ENCODE measurements at places on chromosomes 2 and 18. TPM values are rescaled to one million over a fixed set of nuclear protein-coding genes. Genes with fewer than 3 reads are reported as not detected.

Gene WNT10A
- not detected for total RNA-seq

Gene SH3BP4
- 36.9 TPM for total RNA-seq

DNA sequence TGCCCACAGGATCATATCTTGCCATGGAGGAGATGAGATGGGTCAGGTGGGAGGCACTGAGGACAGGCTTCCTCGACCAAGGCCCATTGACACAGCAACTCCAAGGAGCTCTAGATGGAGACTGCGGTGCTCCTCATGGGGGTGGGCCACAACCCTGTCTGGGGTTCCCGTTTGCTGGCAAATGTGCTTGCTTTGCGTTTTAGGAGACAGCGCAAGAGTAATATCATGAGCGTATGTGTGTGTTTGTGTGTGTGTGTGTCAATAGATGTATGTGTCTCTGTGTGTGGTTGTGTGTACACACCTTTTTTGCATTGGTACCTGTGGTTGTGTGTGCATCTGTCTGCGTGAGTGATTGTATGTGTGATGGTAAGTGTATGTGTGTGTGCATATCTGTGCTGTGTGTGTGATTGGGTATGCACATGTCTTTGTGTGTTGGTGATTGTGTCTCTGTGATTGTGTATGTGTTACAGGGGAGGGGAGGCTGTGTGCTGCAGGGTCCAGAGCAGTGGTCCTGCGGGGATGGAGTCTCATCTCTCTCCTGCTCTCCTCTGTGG is 4.4 kb downstream of the FBLN7 start:
- H3K4me3 ChIP-seq = no peak overlapping the region
- H3K36me3 ChIP-seq = no peaks in the 10 kb centered on the region
- no peak for DNase-seq
- H3K4me1 ChIP-seq = peaks cover 4% of the 10 kb centered on the region
- peaks cover 6% of the 10 kb centered on the region for H3K27me3 ChIP-seq
- H3K27ac ChIP-seq = no peak overlapping the region

- no peak overlapping the region for H3K4me3 ChIP-seq
- no peaks in the 10 kb centered on the region for H3K4me1 ChIP-seq
- no peak for DNase-seq
- no peaks in the 10 kb centered on the region for H3K27me3 ChIP-seq
- no peak overlapping the region for H3K27ac ChIP-seq
Observed at GRCh38 chr2:156947261-156947660, 310.2 kb upstream of the GALNT5 start.

DNA sequence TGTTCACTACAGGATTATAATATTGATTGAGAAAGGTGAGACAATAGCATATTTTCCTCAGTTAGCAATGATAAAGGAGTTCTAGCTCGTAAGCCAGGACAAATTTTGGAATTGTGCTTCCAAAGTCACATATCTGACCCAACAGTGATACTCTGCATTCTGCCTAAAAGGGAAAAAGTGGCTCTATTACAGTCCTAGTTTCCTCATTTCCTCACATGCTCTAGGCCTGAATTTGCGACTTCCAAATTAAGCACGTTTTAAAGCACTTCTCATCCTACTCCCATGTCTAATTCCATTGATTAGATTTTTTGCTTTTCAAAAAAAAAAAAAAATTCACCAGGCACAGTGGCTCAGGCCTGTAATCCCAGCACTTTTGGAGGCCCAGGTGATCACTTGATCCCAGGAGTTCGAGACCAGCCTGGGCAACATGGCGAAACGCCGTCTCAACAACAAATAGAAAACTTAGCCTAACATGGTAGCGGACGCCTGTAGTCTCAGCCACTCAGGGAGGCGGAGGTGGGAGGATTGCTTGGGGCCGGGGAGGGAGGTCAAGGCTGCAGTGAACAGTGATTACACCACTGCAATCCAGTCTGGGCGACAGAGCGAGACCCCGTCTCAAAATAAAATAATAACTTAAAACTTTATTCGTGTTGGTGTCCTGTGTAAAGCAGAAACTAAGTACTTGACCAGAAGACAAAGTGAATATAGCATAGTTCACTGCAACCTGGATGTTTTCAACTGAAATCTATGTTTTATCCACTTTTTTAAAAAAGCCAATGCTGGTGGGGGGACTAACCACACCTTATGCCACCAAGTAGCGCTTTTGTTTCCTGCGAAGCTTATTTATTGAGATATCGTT is 1.5 kb downstream of the ESCO1 start:
- H3K27me3 ChIP-seq = no peaks in the 10 kb centered on the region
- peaks cover 28% of the 10 kb centered on the region for H3K4me1 ChIP-seq
- DNase-seq = no peak
- peak overlapping the region; percentile 94 for H3K27ac ChIP-seq
- no peaks in the 10 kb centered on the region for H3K36me3 ChIP-seq
- H3K4me3 ChIP-seq = peak overlapping the region; percentile 85

GRCh38 chr18:31591113-31591512 is 564 bp upstream of the TTR start:
- H3K4me3 ChIP-seq = no peak overlapping the region
- H3K36me3 ChIP-seq = no peaks in the 10 kb centered on the region
- no peaks in the 10 kb centered on the region for H3K27me3 ChIP-seq
- no peak overlapping the region for H3K27ac ChIP-seq
- DNase-seq = no peak
- no peaks in the 10 kb centered on the region for H3K4me1 ChIP-seq

GRCh38 chr18:12359515-12359927 is 17.5 kb downstream of the AFG3L2 start:
- no peaks in the 10 kb centered on the region for H3K27me3 ChIP-seq
- H3K4me1 ChIP-seq = peaks cover 15% of the 10 kb centered on the region
- H3K36me3 ChIP-seq = peaks cover 3% of the 10 kb centered on the region
- H3K27ac ChIP-seq = no peak overlapping the region

- H3K4me3 ChIP-seq = no peak overlapping the region
- DNase-seq = no peak
- H3K36me3 ChIP-seq = no peaks in the 10 kb centered on the region
- no peak overlapping the region for H3K27ac ChIP-seq
- H3K4me1 ChIP-seq = peaks cover 18% of the 10 kb centered on the region
- no peaks in the 10 kb centered on the region for H3K27me3 ChIP-seq
Observed at GRCh38 chr18:36831139-36831538, 2.2 kb downstream of the KIAA1328 start.

- no peaks in the 10 kb centered on the region for H3K36me3 ChIP-seq
- no peak overlapping the region for H3K4me3 ChIP-seq
- no peak overlapping the region for H3K27ac ChIP-seq
- no peaks in the 10 kb centered on the region for H3K27me3 ChIP-seq
- no peak for DNase-seq
Observed at GRCh38 chr18:54119524-54120019, 104.9 kb downstream of the MBD2 start.

DNA sequence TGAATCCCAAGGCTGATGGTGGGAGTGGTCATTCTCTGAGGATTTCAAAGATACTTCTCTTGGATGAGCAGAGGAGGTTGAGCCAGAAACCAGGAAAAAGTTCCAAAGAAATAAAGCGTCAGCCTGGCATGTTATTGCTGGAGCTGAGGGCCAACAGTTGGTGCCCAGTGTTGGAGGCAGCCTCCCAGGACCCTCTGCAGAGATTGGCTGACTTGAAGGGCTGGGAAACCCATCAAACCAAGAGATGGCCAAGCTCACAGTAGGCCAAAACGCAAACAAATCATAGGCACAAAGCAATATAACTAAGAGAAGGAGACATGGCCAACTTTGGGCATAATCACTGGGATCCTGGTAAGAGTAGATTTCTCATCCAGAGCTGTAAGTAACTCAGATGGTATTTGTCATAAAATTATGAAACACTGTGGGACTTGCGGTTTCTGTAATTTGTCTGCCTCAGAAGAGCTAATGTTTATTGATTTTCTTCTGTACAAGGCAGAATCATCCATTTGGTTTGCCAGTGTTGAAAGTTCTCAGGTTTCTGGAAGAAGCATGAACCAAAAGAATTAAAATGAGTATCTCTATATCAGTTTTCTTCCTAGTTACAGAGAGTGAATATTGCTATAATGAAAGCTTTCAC is 108.3 kb downstream of the ATL2 start:
- H3K4me1 ChIP-seq = no peaks in the 10 kb centered on the region
- H3K27ac ChIP-seq = no peak overlapping the region
- H3K27me3 ChIP-seq = no peaks in the 10 kb centered on the region
- H3K4me3 ChIP-seq = no peak overlapping the region
- no peak for DNase-seq

GRCh38 chr2:79512442-79513401 is at the start of gene CTNNA2:
TSS of gene CTNNA2 (plus strand) at chr2:79513051.
- no peak within 1 kb of the TSS for H3K27ac ChIP-seq
- no peak within 1 kb of the TSS for H3K4me3 ChIP-seq
- H3K4me1 ChIP-seq = no peaks in the 10 kb centered on the region
- H3K27me3 ChIP-seq = peaks cover 6% of the 10 kb centered on the region

GRCh38 chr18:75551071-75551470 is 123.6 kb upstream of the SMIM21 start:
- H3K27ac ChIP-seq = no peak overlapping the region
- DNase-seq = no peak
- H3K36me3 ChIP-seq = no peaks in the 10 kb centered on the region

DNA sequence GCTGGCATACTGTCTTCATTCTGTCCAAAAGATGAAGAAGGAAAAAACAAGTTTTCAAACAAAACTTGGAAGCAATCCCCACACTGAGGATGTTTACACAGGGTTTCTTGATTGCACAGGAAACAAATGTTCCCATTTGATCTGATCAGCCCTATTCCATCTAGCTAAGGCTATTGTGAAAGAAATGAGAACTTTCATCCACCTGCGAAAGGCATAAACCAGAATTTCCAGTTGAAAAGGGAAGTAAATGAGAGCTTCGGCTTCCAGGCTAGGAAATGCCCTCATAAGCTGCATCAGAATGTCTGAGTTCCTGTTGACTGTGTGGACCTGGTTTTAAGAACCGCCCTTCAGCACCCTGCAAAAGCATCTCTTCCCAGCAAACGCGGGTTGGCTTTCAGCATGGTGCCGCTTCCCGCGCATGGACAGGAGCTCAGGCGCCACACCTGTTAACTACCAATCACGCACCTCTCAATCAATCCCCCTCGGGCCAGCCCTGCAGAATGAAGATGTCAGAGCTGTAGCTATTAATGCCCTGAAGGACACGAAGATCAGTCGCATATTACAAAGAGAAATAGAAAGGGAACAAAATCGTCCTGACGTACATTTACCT is 850.4 kb downstream of the GALR1 start:
- no peaks in the 10 kb centered on the region for H3K4me1 ChIP-seq
- DNase-seq = no peak
- no peak overlapping the region for H3K27ac ChIP-seq
- no peak overlapping the region for H3K4me3 ChIP-seq

GRCh38 chr2:106956879-106957278 is 70.9 kb upstream of the ST6GAL2 start:
- no peaks in the 10 kb centered on the region for H3K36me3 ChIP-seq
- H3K4me1 ChIP-seq = no peaks in the 10 kb centered on the region
- DNase-seq = no peak
- no peaks in the 10 kb centered on the region for H3K27me3 ChIP-seq
- no peak overlapping the region for H3K27ac ChIP-seq
- H3K4me3 ChIP-seq = no peak overlapping the region

Measured in gastrocnemius medialis (tissue), 4 donors.